KG1 (cell line): ENCODE measurements at places on chromosomes 2 and 18.

- DNase-seq: no peak
Observed at GRCh38 chr2:128467321-128467969, 148.8 kb upstream of the HS6ST1 start.

DNA sequence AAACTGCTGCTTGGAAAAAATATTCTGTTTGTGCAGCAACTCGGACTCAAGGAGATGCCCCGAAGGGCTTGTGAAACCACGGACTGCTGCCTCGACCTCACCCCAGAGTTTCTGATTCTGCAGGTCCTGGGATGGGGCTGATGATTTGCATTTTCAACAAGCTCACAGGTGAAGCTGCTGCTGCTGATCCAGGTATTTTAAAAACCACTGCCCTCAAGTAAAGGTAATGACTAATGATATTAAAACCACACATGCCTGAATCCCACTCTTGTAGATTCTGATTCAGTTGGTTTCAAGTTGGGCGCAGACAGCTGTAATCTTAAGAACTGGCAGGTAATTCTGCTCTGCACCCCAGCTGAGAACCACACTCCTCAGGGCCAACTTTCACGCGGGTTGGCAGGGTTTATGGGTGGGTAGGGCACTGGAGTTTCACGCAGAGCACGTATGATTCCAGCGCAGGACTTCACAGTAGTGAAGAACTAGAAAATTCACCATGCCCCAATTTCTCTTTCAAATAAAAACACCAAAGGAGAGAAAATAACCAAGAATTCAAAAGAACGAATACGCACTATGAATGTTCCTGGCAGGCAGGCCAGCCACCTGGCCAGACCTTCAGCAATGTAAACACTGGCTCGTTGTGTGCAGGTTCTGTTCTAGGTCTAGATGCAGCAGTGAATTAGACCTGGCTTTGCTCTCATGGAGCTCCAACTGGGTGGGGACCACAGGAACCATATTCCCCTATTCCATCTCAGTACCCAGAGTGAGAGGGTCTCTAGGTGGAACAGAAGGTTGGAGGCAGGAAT lies 74.6 kb upstream of the ZFP36L2 start:
- no peak for DNase-seq

GRCh38 chr2:71190656-71191569 lies 36.0 kb downstream of the PAIP2B start:
- no peak for DNase-seq

- DNase-seq: no peak
Observed at GRCh38 chr2:80169811-80170594, 134.5 kb downstream of the LRRTM1 start.

DNA sequence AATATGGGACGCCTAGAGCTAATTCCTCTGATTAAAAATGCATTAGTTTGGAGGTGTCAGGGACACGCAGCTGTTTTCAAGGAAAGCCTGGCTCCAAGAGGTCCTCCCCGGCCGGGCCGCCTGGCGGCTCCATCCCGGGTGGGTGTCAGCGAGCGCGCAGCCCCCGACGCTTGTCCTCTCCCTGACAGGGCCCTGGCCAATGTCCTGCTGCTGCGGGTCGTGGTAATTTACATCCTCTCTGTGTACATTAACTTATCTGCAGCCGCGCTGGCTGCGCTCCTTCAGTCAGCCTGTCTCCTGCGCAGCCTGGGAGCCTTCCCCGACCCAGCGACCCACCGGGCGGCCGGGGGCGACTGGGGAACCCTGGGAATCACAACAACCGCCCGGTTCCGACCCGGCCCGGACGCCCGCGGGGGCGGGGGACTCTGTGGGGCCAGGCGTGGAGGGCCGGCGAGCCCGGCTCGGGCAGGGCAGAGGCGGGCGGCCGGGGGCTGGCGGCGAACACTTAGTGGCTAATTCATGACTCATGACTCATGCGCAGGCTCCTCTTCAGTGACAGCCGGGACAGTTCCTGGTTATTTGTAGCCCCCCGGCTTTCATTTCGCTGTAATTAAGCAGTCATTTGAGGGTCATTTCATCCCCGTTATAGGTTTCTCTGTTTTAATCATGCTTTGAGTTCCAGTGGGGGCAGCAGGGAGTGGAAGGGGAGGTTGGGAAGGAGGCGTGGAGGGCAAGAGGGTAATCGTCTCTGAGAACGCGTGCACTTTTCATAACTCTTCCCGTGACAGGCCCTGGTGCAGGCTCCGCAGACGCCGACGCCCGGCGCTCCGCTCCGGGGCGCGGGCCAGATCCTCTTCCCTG lies 141.9 kb upstream of the CTAGE1 start:
- DNase-seq: no peak

GRCh38 chr2:37871456-37872191 lies 53.5 kb upstream of the RMDN2 start:
- DNase-seq: no peak

DNA sequence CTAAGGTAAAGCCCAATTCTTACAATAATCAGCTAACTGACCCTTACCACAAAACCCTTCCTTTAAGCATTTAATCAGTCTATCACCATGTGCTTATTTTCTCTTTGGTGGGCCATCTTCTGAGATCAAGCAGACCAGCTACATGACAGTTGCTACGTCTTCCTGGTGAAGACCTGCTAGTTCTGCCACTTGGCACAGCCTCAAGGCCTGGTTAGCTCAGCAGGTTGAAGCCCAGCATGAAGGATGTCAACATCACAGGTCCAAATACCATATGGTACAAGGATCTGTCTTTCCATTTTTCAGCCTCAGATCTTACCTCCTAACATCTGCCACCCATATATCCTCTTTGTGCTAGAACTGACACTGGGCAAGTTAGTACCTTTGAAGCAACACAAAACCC lies 636.9 kb downstream of the LRP1B start:
- DNase-seq: no peak
